ENCODE measurements at places on chromosomes 7 and 10.

GRCh38 chr10:71423901-71424300, 27.2 kb downstream of the CDH23 start:
- no peak for DNase-seq

- DNase-seq, result no peak
These were observed 52.6 kb downstream of the CAV1 start for GRCh38 chr7:116577320-116577871.

- DNase-seq, result no peak
These were observed 148.1 kb downstream of the SLC16A9 start for GRCh38 chr10:59561477-59562121.

DNA sequence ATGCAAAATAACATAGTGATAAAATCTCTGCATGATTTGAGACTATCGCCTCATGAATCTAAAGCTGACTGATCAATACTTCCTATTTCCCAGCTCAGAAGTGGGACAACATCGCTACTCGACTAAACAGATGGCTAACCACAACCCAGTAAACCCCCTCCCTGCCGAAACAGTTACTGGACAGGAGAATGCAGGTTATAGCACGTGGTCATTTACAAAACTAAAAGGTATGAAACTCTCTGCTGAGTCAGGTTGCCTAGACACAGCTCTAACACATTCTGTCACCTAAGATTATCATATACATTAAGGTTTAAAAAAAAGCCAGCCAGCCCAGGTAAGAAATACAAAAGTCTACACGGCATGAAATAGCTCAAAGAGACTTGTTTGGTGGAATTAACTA, 64.0 kb downstream of the CTBP2 start:
- DNase-seq, result no peak

DNA sequence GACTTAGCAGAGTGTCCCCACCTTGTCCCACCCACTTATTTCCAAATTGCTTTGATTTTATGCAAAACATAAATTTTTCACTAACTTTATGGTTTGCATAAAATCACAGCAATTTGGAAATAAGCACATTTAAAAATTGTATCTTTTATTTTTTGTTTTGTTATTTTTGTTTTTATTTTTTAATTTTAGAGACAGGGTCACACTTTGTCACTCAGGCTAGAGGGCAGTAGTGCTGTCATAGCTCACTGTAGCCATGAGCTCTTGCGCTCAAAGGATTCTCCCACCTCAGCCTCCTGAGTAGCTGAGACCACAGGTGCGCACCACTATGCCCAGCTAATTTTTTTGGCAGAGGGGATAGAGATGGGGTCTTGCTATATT, 43.2 kb downstream of the APBB1IP start:
- no peak for DNase-seq

GRCh38 chr7:911791-912480, 35.6 kb downstream of the GET4 start:
- no peak for DNase-seq

- peak; percentile 9 for DNase-seq
These were observed 674 bp upstream of the OSBPL3 start for GRCh38 chr7:24980534-24981170.

GRCh38 chr7:93958651-93959050, 37.1 kb downstream of the GNG11 start:
- DNase-seq, result no peak

GRCh38 chr7:139973101-139974050, 89.4 kb downstream of the PARP12 start:
- no peak for DNase-seq

GRCh38 chr7:131040467-131040932, 287.2 kb upstream of the MKLN1 start:
- DNase-seq, result no peak

GRCh38 chr7:3080106-3080505, 36.4 kb upstream of the CARD11 start:
- DNase-seq, result no peak

DNA sequence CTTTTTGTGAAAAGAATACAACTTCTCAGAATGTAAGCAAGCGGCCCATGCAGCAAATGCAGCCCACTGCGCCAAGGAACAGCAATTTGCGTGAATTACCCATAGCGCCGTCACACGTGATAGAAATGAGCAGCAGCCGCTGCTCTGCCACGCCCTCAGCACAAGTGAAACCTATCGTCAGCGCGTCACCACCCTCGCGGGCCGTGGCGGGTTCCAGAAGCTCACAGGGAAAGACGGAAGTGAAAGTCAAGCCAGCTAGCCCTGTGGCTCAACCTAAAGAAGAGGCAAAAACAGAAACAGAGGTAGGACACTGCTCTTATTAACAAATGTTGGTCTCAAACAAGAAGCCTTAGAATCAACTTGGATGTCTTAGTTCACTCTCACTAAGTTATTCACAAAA, 70.5 kb downstream of the SHH start:
- DNase-seq, result no peak

DNA sequence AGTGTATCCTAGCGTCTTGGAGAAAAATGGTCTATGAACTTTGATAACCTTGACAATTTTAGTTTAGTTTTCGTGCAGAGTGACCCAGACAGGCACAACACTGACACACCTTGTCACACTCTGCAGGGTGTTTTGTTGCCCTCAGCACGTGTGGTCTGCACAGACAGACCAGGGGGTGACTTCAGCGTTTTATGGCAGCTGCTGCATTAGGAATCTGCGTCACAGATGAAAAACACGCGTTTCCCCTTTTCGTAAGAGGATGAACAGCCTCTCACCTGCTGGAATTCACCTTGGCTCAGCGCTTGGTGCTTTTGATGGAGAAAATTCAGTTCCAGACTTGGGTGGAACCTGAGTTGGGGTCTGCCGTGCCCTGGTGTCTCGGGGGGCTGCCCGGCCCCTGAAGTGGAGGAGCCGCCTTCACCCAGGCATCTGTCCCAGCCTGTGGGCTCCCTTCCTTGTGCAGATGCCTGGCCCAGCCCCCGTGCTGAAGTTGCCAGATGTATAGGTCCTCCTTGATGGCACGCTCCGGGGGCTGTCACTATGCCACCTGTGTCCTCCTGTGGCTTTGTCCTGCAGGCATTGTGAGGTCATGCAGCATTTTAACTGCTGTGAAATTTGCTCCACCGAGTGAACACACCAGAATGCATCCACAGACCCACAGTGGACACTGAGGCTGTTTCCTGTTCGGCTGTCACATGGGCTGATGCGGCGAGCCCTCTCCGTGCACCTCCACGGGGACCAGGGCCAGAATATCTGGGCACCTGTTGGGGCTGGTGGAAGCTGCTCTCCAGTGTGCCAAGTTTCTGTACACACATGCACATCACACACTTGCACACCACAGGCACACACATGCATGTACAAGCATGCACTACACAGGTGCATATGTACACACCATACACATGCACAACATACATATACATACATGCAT, 18.3 kb downstream of the INPP5A start:
- DNase-seq, result no peak

- no peak for DNase-seq
These were observed 20.1 kb upstream of the GATAD1 start for GRCh38 chr7:92427193-92427592.

- DNase-seq, result no peak
These were observed 1.8 kb upstream of the INTS1 start for GRCh38 chr7:1505731-1506550.

DNA sequence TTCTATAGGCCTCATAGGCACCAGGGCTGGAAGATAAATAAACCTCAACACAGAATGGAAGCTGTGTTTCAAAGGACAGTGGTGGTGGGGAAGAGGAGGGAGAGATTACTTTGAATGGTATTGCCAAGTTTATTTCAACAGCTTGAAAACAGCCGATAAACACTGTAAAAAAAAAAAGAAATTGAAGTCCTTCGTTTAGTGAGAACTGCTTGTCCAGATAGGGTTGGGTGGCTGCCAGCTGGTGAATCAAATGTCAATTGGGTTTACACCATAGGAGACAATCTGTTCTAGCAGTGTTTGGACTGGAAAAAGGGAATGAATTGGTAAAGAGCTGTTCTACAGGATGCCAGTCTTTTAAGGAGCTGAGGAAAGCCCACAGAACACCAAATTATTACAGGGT, 254.8 kb downstream of the PHF14 start:
- DNase-seq, result no peak

DNA sequence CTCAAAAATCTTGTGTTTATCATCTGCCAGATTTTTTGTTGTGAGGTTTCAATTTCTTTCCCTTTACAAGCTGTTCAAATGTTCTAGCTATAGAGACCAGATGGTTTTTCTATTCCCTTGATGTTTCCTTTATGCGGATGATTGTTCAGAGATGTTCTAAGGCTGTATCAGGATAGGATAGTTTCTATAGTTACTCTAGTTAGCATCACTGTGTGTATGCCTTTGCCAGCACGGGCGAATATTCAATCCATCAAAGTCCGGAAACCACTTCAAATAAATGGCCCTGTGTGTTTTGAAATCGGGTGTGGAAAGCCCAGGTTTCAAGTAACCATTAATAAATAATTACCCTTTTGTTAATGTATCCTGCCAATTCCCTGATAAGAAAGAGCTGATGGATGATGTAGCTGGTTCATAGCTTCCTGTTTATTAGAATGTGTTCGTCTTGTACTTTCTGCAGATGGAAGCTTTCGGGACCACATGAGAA, 149.8 kb upstream of the PRKCQ start:
- DNase-seq, result no peak

GRCh38 chr10:98195120-98195519, 60.7 kb downstream of the R3HCC1L start:
- DNase-seq, result no peak

DNA sequence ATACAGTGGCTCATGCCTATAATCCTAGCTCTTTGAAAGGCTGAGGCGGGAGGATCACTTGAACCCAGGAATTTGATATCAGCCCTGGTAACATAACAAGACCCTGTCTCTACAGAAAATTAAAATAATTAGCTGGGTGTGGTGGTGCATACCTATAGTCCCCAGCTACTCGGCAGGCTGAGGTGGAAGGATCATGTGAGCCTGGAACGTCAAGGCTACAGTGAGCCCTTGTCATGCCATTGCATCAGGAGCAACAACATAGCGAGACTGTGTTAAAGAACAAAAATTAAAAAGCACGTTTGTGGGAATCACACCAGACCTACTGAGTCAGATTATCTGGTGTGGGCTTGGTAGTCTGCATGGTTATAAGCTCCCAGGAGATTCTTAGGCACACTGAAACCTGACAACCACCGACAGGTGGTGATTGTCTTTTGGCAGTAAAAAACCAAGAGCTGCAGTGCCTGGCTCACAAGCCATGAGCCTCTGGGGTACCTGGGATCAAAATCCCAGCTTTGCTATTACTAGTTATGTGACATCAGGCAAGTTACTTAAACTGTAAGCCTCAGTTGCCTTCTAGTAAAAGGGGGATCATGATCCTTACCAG, 146.9 kb downstream of the SND1 start:
- no peak for DNase-seq

DNA sequence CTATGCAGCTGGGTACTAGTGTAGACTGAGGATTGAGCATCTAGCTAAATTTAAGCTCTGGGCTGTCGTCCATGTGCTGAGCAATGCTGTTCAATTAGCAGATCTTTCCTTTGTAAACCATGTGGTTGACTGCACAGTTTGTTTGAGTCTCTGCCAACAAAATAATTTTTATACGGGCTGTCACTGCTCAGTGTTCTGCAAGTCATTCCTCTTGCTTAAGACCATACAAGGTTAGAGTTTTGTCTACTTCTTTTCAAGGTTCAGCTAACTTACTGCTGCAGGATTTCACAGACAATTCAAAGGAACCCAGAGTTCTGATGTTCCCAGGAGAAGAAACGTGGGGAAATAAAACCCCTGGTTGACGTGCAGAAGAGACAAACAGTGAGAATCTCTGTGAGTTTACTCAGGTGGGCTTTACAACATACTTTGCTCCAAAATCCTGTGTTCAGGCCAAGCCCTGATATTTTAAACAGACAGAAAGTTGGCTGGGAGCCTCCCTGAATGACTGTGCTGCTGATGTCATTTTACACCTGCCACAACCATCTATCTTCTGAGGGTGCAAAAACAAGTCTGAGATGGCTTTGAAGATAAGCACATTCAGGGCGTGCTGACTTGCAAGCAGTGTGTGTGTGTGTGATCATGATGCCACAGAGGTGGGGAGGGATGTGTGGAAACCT, 177.1 kb upstream of the SVIL start:
- DNase-seq, result no peak

DNA sequence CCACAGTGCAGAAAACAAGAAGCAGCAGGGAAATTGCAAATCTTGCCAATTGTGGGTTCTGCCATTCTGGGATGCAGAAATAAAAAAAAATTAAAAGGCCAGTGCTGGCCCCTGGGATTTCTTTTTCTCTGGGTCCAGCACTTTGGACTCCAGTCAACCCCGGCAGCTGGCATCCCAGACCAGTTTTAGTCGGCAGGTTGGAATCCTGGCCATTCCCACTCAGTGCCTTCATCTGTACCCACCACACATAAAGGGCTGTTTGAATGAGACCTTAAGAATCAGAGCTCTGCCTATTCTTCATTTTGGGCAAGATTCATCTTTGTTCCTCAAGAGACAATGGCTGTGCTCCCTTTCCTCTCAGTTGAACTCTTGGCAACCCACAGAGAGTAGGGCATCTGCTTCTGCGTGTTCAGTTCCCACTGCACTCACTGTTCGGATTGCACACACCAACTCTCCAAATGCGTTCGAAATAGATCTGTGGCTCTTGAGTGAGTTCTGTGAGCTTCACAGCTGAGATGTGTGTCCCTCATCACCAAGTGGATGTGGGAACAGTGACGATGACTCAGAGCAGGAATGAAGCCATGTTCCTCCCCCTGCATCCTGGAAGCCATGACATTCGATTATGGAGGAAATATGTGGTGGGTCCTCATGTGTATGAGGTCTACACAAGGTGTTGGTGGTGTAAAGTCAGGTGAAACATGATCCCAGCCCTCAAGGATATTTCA, 63.0 kb upstream of the EGFR start:
- DNase-seq, result no peak

DNA sequence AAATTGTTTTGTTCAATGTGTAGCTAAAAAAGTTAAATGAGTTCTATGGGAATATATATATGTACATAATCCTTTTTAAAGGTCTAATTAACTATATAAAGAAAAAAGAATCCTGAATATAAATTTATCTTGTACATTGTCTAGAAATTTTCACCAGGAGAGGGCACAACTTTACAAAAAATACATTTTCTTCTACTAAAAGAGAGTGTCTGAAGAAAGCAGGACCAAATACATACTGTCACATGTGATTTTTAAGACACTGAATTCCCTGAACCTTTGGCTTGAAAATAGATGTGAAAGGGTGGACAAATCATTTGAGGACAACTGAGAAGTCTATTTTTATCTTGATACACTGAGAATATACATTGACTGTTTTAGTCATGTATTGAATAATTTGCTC, 204.3 kb downstream of the DGKB start:
- DNase-seq, result no peak

DNA sequence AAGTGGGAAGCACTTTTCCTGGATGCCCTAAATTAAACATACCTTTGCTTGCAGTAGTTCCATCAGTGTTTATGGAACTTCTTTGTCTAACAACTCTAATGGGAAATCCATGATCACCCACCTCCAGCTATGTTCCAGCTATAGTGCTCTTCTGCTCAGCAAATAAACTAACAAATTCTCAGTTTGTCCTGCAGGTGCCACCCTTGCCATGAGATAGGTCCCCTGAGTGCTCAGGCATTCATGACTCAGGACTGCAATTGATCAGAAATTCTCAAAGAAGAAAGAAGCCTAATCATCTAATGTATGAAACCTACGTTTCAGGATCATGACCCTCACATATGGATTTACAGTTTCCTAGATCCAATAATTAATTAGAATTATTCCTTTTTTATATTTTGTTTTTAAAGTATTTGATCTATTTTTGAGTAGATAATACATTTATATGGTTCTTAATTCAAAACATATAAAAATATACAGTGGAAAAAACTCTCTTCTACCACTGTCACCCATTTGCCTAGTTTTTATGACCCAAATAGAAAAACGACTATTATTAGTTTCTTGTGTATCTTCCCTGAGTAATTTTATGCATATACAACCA, 48.7 kb upstream of the DYNC1I1 start:
- no peak for DNase-seq

GRCh38 chr7:130894146-130894908, 160.3 kb upstream of the KLF14 start:
- no peak for DNase-seq

All from activated T-helper 1 cell treated with Interleukin-2 at 50 U/mL for 16 hours (primary cell).